NCI-H748 treated with DMSO at 0.1 percent for 48 hours (cell line): ENCODE measurements at places on chromosomes 2 and 18.

DNA sequence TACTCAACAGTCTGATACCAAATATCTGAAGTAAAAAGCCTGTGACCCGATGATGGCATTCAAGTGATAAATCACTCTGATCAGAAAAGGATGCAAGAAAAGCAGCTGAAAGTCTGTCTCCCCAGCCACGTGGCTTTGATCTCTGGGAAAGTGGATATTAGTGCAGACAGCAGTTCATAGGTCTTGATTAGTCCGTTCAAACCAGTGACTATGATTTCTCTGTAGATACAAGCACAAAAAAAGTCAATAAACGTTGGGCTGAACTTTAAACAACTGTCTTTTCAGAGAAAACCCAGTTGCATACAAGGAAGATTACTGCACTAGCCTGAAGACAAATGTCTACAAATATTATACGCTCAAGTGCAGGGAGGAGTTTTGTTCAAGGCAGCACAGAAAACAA lies 107.7 kb upstream of the CDC42EP3 start:
- DNase-seq: no peak

- no peak for DNase-seq
These were observed 50.0 kb upstream of the MBOAT2 start for GRCh38 chr2:9053534-9053931.

GRCh38 chr2:201191132-201191875 lies 8.4 kb downstream of the CASP10 start:
- no peak for DNase-seq

DNA sequence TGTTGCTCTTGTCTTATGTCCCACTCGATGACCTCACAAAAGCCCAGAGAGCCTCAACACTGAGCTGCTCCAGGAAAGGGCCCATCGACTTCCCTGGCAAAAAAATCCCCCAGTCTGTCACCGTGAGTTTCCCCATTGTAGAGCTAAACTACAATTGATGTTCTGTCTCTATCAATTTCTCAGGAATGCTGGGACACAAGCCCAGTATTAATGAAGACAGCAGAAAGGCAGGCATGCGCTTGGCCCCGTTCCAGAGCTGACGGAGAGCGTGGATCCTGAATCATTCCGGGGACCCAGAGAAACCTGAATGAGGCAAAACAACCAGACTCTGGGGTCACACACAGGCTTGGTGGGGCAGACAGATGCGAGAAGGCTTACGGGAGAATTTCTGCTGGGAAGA lies 146.9 kb downstream of the TTC32 start:
- DNase-seq: no peak

DNA sequence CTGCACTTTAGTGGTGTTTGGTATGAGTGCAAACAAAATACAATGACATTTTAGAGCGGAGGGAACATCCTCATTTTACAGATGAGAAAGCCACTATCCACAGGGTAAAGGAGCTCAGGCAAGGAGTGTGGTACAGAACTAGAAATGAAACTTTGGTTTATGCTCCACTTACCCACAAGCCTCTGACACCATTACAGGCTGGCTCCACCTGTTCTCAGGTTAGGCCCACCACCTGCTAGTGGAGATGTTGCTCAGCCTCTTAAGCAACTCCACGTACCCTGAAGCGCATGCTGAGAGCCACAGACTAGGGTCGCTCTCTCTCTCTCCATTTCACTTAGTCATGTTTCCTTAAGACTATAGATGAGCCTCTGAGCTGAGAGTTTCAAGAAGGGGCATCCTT lies 130.0 kb downstream of the MBD2 start:
- no peak for DNase-seq

DNA sequence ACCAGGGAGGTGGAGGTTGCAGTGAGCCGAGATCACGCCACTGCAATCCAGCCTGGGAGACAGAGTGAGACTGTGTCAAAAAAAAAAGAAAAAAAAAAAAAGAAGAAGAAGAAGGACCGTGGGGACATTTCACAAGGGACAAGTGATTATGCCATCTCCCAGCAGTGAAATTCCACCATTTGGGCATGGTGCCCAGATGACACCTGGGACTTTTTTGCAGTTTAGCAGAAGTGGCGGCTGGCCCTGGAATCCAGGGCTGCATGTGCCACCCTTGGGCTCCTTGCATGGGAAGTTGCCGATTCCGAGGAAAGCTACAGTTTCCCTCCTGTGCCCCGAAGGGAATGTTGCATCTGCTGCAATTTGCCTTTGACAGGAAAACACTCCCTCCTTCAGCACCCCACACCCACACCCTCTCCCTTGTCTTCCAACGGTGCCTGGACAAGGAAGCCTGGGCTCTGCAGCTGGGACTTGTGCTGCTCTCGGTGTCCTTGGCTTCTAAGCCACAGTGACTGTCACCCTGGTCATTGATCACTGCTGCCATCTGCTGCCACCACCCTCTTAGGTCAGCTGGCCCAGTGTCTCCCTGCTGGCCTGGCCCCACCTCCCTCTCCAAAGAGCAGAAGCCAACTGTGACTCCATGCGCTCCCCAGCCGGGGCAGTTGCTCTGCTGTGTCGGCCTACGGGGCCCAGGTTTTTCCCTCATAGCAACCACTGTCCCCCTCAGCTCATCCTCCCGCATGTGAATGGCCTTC lies 56.4 kb upstream of the LRRC30 start:
- DNase-seq: no peak

DNA sequence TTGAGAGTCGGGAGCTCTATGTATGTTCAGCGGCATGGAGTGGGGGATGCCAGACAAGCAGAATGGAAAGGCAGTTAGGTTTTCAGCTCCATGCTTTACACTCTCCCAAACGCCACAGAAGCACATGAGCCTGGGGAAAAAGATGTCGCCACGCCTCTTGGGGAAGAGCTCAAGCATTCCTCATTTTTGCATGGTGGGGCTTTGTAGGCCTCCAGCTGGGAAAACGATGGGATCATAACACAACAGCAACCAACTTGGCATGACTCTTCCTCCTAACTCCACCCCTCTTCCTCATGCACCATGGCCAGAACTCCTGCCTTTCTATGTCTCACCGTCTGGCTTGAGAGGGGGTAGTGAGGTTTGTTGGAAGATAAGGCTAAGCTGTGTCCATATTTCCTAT lies 102.6 kb downstream of the PAX3 start:
- DNase-seq: no peak

DNA sequence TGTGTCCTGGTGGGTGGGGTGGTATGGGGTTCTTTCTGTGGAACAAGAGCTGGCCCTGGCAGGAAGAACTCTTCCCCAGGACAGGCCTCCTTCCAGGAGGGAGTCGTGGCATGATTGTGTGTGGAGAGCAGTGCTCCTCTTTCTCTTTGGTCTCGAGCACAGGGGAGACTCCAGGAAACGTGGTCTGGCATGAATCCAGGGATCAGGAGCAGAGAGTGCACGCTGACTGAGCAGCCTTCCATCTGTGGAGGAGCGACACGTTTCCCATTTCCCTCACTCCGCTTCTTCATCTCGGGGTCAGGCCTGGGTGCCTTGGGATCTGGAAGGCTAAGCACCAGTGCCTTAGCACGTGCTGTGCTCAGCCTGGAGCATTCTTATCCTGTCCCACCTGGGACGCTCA lies 132.0 kb upstream of the HDAC4 start:
- no peak for DNase-seq

- DNase-seq: no peak
These were observed 5.4 kb upstream of the RNF181 start for GRCh38 chr2:85589982-85590791.

GRCh38 chr2:181778621-181779201 lies 98.4 kb upstream of the NEUROD1 start:
- no peak for DNase-seq

DNA sequence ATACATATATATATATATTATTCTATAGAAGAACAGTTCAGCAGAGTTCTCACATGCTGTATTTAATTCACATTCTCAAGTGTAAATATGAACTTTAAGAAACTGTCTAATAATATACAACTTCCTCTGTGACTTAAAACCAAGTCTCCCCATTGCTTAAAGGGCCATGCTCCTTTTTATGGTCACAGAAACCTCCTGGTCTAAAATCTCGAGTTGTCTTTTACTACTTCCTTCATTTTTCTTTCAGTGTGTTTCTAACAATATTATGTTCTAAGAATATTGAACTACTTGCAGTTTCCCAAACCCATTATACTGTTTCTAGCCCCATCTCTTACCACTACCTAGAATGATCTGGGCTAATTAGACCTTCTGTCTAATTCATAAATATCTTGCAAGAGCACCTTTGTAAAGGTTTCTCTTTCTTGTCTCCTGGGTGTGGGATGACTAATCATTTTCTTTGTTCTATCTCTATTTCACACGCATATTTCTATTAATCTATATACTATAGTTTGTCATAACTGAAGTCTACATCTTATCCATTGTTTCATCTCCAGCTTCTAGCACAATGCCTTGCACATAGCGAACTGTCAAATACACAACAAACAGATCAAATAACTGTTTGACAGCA lies 48.8 kb downstream of the ERBB4 start:
- no peak for DNase-seq

- peak; percentile 45 for DNase-seq
These were observed 29.2 kb downstream of the NIFK start for GRCh38 chr2:121707344-121707919.

GRCh38 chr18:70998490-70998889 lies 709.6 kb downstream of the SOCS6 start:
- peak; percentile 35 for DNase-seq

DNA sequence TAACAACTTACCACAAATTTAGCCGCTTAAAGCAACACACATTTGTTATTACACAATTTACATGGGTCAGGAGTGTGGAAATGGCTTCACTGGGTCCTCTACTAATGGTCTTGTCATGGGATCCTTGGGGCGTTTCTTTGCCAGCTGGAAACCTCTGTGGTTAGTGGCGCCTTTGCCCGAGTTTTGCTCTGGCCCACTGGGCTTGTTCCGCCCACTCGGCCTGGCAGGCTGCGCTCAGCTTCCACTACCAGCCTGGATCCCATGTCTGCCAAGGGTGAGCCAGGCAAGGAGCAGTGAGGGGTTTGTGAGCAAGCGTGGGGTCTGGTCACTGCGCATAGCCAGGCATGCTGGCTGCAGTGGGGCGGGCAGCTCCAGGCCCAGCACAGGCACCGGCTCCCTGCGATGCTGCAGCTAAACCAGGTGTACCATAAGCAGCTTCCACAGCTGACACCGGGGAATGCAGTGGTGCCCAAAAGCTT lies 16.2 kb upstream of the MBD2 start:
- no peak for DNase-seq

- DNase-seq: no peak
These were observed 74.9 kb upstream of the DLX2 start for GRCh38 chr2:172177581-172177980.

- no peak for DNase-seq
These were observed 857 bp upstream of the INHBB start for GRCh38 chr2:120344976-120345581.

- DNase-seq: no peak
These were observed 29.7 kb downstream of the CCBE1 start for GRCh38 chr18:59667488-59667887.

GRCh38 chr2:98479959-98480524 lies 35.4 kb downstream of the INPP4A start:
- no peak for DNase-seq

- DNase-seq: peak; percentile 96
These were observed 69.2 kb downstream of the RNF144A start for GRCh38 chr2:6986301-6986911.

DNA sequence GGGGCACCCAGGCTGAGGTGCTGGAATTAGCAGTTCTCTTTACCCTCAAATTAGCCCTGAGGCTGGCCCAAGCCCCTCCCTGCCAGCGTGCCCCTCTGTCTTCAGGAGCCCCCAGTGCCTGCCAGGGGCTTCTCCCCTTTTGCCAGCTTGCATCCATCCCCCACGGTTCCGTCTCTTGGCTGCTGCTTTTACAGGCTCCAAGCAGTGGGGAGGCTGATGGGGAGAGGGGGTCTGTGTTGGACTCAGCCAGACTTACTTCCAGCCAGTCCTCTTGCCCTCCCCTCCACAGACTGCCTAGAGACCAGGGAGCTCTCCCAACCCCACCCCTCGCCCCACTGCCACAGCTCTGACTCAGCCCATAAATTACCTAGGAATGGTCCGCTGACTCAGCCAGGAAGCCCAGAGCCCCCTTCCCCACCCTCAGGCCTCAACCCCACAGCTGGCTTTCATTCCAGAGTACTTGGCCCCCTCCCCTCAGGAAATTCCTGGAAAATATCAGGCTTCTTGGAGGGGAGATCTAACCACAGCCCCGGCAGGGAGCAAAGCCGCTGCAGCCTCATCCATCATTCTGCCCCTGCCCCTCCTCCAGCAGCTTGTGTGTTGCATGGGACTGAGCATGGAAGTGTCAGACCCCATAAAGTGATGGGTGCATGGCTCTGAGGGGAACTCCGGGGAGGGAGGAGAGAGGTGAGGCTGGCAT lies 184.6 kb downstream of the ZFP36L2 start:
- DNase-seq: no peak

GRCh38 chr2:171718720-171719119 lies 31.5 kb downstream of the DYNC1I2 start:
- no peak for DNase-seq

DNA sequence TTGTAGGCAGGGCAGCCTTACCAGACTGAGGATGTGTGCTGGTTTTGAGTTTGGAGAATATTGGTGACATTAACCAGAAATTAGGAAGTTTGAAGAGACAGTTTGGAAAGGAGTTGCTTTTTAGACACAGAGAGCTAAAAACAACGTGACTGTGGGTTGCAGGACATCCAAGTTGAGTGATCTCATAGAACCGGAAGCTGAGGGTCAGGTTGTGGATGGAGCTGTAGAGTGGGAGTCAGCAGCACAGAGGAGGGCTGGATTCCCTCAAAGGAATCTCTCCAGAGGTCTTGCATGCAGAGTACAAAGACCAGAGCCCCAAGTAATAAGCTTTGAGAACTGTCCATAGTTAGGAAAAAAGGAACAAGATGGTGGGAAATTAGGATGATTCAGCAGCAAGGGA lies 9.3 kb downstream of the MAPRE3 start:
- no peak for DNase-seq

DNA sequence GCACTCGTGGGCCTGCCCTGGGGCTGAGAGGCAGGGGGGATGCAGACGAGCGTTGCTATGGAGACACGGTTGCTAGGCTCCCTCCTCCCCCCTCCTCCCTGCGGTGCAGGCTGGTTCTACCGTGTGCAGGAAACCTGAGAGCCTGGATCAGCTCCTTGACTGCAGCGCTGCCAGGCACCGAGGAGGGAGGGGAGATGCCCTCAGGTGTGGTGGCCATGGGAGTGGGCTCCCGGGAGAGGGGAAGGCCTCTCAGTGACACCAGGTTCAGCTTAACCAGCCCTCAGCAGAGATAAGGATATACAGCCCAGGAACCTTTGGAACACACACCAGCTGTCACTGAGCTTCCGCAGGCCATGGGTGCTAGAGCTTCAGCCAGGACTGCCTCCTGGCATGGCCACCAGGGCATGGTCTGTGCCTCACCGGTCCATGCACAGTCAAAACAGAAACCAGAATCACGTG lies 124.4 kb upstream of the PXDN start:
- no peak for DNase-seq

GRCh38 chr18:48404716-48405507 lies 4.3 kb downstream of the ZBTB7C start:
- DNase-seq: no peak
